Epithelial cell of alveolus of lung (primary cell): ENCODE measurements at places on chromosomes 5 and 9. TPM values are rescaled to one million over a fixed set of nuclear protein-coding genes. Genes with fewer than 3 reads are reported as not detected.

The IFNA2 gene
- not detected in 2 replicates for total RNA-seq

The PCDHB11 gene
- 0.13 and 1.7 TPM in 2 replicates for total RNA-seq

The ZNF462 gene
- 9.8 and 16.8 TPM in 2 replicates for total RNA-seq

The DNAH5 gene
- 1.3 and 1.7 TPM in 2 replicates for total RNA-seq

The CDKN2B-AS1 gene
- total RNA-seq = 1.6 TPM in 1 of 2 replicates, not detected in the other

The SLC26A2 gene
- 12.9 and 13.4 TPM in 2 replicates for total RNA-seq

The WDR38 gene
- total RNA-seq = not detected in 2 replicates

The GPBP1 gene
- total RNA-seq = 34.8 and 56.5 TPM in 2 replicates

The NR5A1 gene
- not detected in 2 replicates for total RNA-seq

The SLC6A7 gene
- under 0.01 TPM in 1 of 2 replicates, not detected in the other for total RNA-seq

The PSAT1 gene
- 77.1 and 191 TPM in 2 replicates for total RNA-seq

The GADD45G gene
- 1.8 and 6.5 TPM in 2 replicates for total RNA-seq

The PGM5 gene
- 0.39 and 1.4 TPM in 2 replicates for total RNA-seq

The RUSC2 gene
- total RNA-seq = 26.3 and 27.8 TPM in 2 replicates

The SLC25A51 gene
- 33.7 and 35.4 TPM in 2 replicates for total RNA-seq

The CYSRT1 gene
- total RNA-seq = under 0.01 and 1.9 TPM in 2 replicates

The MAP1B gene
- 58.9 and 234 TPM in 2 replicates for total RNA-seq

The FAM169A gene
- under 0.01 and 0.78 TPM in 2 replicates for total RNA-seq

The SLC23A1 gene
- total RNA-seq = not detected in 2 replicates

The ZCCHC9 gene
- total RNA-seq = 18.6 and 20.6 TPM in 2 replicates

The SLC46A2 gene
- total RNA-seq = not detected in 2 replicates

The EGFL7 gene
- total RNA-seq = 26.7 and 30.1 TPM in 2 replicates

The VLDLR gene
- total RNA-seq = 6.0 and 10.5 TPM in 2 replicates

The ARID3C gene
- 0.13 TPM in 1 of 2 replicates, not detected in the other for total RNA-seq

The RNF44 gene
- 5.6 and 11.5 TPM in 2 replicates for total RNA-seq

The GABRA1 gene
- not detected in 2 replicates for total RNA-seq

The ADGRV1 gene
- 0.13 and 0.32 TPM in 2 replicates for total RNA-seq

The ARHGEF39 gene
- 3.7 and 40.2 TPM in 2 replicates for total RNA-seq

The GABRA6 gene
- total RNA-seq = not detected in 2 replicates

The ZNF366 gene
- under 0.01 TPM in 2 replicates for total RNA-seq

The SLC12A2 gene
- total RNA-seq = 10.3 and 11.6 TPM in 2 replicates

The IFNB1 gene
- not detected in 2 replicates for total RNA-seq

The BHMT2 gene
- 1.2 and 3.2 TPM in 2 replicates for total RNA-seq

The SLC34A1 gene
- not detected in 2 replicates for total RNA-seq

The CDH12 gene
- total RNA-seq = 0.52 and 2.0 TPM in 2 replicates

The IL9 gene
- not detected in 2 replicates for total RNA-seq

The IFNA5 gene
- not detected in 2 replicates for total RNA-seq

The ZCCHC10 gene
- 19.7 and 27.4 TPM in 2 replicates for total RNA-seq

The WWC1 gene
- 3.0 and 4.9 TPM in 2 replicates for total RNA-seq

The KIF20A gene
- total RNA-seq = 35.4 and 44.1 TPM in 2 replicates

The CTSV gene
- total RNA-seq = 0.24 and 2.1 TPM in 2 replicates

The ATP6V0E1 gene
- 95.8 and 185 TPM in 2 replicates for total RNA-seq

The SHOC1 gene
- not detected in 2 replicates for total RNA-seq

The HNRNPK gene
- 489 and 509 TPM in 2 replicates for total RNA-seq

The MBLAC2 gene
- 3.2 and 3.4 TPM in 2 replicates for total RNA-seq

The SH3RF2 gene
- 2.5 TPM in 1 of 2 replicates, not detected in the other for total RNA-seq

The SPRY4 gene
- 21.1 and 42.9 TPM in 2 replicates for total RNA-seq

The CCDC171 gene
- total RNA-seq = 1.0 and 1.9 TPM in 2 replicates

The PPIP5K2 gene
- 16.4 and 24.0 TPM in 2 replicates for total RNA-seq

The CTSL gene
- 142 and 173 TPM in 2 replicates for total RNA-seq

The C5orf52 gene
- not detected in 2 replicates for total RNA-seq
